ENCODE measurements at places on chromosomes 7 and 10. TPM values are rescaled to one million over a fixed set of nuclear protein-coding genes. Genes with fewer than 3 reads are reported as not detected.

Gene CALHM1
- not detected for total RNA-seq

Gene SCD
- total RNA-seq: 1,312 TPM

Gene OR2A12
- total RNA-seq: not detected

Gene HNRNPF
- 267 TPM for total RNA-seq

Gene EVX1
- total RNA-seq: not detected

Gene UNCX
- total RNA-seq: not detected

Gene FAM25G
- not detected for total RNA-seq

Gene WNT16
- not detected for total RNA-seq

Gene GCK
- 0.58 TPM for total RNA-seq

Gene CHCHD1
- 56.7 TPM for total RNA-seq

Gene LRIT1
- not detected for total RNA-seq

Gene H2BK1
- total RNA-seq: not detected

Gene SMURF1
- 23.8 TPM for total RNA-seq

Gene GNAT3
- total RNA-seq: not detected

Gene CPA4
- 65.2 TPM for total RNA-seq

Gene MGAM2
- total RNA-seq: not detected

Data from foreskin keratinocyte (primary cell).